Dermis blood vessel endothelial cell (primary cell): ENCODE measurements at places on chromosomes 4 and X. TPM values are rescaled to one million over a fixed set of nuclear protein-coding genes. Genes with fewer than 3 reads are reported as not detected.

The ZXDA gene
- total RNA-seq, result 17.1 and 25.9 TPM in 2 replicates

The ATOH1 gene
- not detected in 2 replicates for total RNA-seq

The MAGEA12 gene
- total RNA-seq, result not detected in 2 replicates

The CXorf49 gene
- total RNA-seq, result not detected in 2 replicates

The COX18 gene
- 10.2 and 22.9 TPM in 2 replicates for total RNA-seq

The GRIA3 gene
- total RNA-seq, result 0.17 TPM in 1 of 2 replicates, not detected in the other

The GAB1 gene
- 25.8 and 34.5 TPM in 2 replicates for total RNA-seq

The KLHL4 gene
- 65.0 and 99.5 TPM in 2 replicates for total RNA-seq

The GPR119 gene
- total RNA-seq, result not detected in 2 replicates

The GPRIN3 gene
- total RNA-seq, result 0.51 and 1.5 TPM in 2 replicates

The NPNT gene
- total RNA-seq, result 0.09 and 0.34 TPM in 2 replicates

The PLAC8 gene
- total RNA-seq, result 0.34 and 1.1 TPM in 2 replicates

The AWAT2 gene
- total RNA-seq, result 0.51 and 1.2 TPM in 2 replicates

The ARX gene
- total RNA-seq, result not detected in 2 replicates

The PAGE2B gene
- not detected in 2 replicates for total RNA-seq

The C4orf36 gene
- under 0.01 and 0.33 TPM in 2 replicates for total RNA-seq

The DAPP1 gene
- not detected in 2 replicates for total RNA-seq

The LAS1L gene
- 23.1 and 31.1 TPM in 2 replicates for total RNA-seq

The CCKAR gene
- not detected in 2 replicates for total RNA-seq
